GM19239 (cell line): ENCODE measurements at places on chromosomes 7 and 10.

GRCh38 chr10:120634659-120635058 is 177.6 kb downstream of the PLPP4 start:
- no peak for DNase-seq

- no peak for DNase-seq
These were observed 267.5 kb upstream of the PRKCQ start for GRCh38 chr10:6847561-6847960.

DNA sequence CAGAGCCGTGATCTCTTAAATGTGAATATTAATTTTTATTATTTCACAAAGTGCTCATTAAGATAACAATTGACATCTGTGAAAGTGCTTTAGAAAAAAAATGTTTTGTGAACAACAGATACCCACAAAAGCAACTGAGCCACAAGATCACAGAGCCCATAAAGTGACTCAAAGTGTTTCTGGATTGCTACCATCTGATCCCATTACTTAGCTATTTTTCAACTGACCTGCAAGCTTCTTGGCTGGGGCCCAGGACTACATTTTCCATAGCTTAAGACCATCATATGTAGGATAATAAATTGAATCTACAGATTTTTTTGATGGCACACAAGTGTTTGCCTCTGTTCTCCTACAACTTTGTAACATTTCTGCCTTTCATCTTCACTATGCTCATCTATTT is 674.4 kb downstream of the PHTF2 start:
- no peak for DNase-seq

GRCh38 chr7:27283558-27283957 is 41.0 kb downstream of the EVX1 start:
- no peak for DNase-seq

DNA sequence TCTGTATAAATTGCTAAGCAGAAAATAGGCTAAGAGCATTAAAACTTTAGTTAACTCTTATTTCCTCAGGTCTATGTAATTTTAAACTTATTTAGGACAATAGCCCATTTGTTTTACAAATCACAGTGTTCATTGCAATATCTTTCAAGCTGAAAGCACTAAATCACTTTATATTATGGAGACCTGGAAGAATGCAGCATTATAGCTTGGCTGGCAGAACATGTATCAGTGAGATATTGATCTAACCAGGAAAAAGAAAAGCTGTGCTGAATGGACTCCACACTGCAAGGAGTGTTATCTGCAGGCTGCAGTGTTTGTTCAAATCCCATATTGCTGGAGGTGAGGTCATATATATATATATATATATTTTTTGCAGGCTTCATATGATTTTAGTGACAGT is 517.5 kb downstream of the NRG3 start:
- no peak for DNase-seq
